ENCODE measurements at places on chromosomes 7 and 10.
A peak's percentile ranks its signal among the peaks of the same experiment; 100 is the strongest.

GRCh38 chr7:149680331-149681025 is 92.9 kb downstream of the ZNF467 start:
- no peak for DNase-seq

- DNase-seq: no peak
Measured at GRCh38 chr7:157817944-157818700, 481.3 kb downstream of the DNAJB6 start.

- DNase-seq: no peak
Measured at GRCh38 chr7:101880282-101881054, 63.0 kb downstream of the CUX1 start.

- DNase-seq: no peak
Measured at GRCh38 chr10:58064714-58065528, 202.8 kb downstream of the IPMK start.

DNA sequence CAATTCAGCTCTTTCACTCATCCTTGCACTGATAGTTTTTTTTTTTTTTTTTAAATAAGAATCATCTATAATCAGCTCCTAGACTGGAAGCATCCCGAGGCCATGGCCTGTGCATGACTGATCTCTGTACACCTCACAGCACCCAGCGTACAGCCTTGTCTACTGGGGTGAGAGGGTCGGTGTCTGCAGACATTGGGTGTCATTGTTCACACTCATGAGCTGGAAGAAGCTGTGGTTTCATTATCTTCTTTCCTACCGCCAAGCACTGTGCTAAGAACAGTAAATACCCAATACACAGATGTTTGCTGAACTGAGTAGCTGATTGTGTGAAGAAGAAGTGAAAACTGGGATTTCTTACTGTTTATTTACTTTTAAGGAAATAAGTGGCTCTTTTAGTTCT is 123.6 kb downstream of the CLEC2L start:
- DNase-seq: no peak

- no peak for DNase-seq
Measured at GRCh38 chr10:45627412-45628048, 45.0 kb downstream of the ZFAND4 start.

- DNase-seq: peak; percentile 10
Measured at GRCh38 chr10:93437086-93437945, 44.8 kb downstream of the MYOF start.

GRCh38 chr10:61399406-61399805 is 53.8 kb downstream of the TMEM26 start:
- no peak for DNase-seq

DNA sequence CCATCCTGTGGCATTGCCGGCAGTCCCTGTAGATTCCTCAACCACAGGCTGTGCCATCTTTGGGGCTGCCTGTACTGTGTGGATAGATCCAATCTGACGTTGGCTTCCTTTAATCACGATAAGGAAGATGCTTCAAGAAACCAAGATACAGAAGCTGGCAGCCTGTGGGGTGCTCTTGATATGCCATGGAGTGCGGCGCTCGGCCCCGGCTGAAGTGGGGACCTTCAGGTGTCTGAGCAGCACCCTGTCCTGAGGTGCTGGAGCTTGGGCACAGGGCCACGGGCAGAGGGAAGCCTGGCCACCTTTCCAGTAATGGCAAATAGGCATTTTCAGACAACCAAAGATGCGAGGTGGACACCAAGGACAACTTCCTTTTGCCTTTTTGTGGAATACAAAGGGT is 139.5 kb downstream of the ACTR3B start:
- no peak for DNase-seq

GRCh38 chr10:100289641-100290040 is 3.2 kb upstream of the BLOC1S2 start:
- DNase-seq: no peak

GRCh38 chr7:69908454-69908853 is 310.2 kb downstream of the AUTS2 start:
- no peak for DNase-seq

DNA sequence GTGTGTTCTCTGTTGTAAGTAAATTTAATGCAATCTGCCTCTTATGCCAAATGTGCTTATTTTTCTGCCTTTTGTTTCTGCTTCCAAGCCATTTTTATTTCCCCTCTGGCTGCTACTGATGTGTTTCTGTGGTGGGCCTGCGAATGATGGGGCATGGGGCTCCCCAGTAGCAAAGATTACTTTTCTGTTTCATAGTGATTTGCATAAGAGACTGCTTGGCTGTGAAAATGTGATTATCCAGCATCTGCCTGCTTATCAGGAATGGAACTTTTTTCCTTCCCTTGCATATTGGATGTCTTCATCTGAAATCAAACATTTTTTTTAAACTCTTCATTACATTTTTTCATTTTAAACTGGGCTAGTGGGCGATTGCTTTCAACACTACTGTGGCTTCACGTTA is 57.7 kb upstream of the BTBD16 start:
- DNase-seq: no peak

DNA sequence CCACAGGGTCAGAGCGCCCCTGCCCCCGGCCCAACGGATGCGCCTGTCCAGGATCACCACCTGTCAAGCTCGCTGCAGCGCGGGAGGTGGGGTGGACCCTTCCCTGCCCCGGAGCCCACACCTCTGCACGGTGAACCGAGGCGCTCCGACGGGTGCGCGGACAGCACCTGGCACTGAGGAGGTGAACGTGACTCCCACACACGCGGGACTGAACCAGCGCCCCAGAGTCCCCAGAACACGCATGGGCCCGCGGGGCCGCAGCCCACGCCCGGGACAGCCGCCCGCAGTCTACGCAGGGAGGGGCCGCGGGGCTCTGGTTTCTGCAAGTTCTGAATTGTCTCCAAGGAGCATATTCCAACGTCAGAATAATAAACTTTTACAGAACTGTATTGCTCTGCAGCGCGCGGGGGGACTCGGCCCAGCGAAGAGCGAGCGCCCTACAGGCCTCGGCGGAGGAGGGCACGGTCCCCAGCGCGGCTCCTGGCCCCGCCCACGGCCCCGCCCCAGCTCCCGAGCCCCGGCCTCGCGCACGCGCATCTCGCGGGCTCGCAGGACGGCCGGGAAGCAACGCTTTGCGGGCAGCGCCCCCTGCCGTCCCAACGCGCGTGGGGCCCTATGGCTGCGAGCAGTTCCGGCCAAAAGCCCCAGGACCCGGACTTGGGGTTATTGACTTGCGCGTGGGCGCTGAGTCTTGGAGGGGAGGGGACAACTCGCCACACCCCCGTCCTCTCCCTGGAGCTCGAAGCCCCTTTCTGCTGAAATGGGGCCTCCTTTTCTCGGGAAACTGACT is 29.7 kb downstream of the OAT start:
- DNase-seq: peak; percentile 84

- no peak for DNase-seq
Measured at GRCh38 chr10:34666008-34666704, 148.9 kb downstream of the PARD3 start.

DNA sequence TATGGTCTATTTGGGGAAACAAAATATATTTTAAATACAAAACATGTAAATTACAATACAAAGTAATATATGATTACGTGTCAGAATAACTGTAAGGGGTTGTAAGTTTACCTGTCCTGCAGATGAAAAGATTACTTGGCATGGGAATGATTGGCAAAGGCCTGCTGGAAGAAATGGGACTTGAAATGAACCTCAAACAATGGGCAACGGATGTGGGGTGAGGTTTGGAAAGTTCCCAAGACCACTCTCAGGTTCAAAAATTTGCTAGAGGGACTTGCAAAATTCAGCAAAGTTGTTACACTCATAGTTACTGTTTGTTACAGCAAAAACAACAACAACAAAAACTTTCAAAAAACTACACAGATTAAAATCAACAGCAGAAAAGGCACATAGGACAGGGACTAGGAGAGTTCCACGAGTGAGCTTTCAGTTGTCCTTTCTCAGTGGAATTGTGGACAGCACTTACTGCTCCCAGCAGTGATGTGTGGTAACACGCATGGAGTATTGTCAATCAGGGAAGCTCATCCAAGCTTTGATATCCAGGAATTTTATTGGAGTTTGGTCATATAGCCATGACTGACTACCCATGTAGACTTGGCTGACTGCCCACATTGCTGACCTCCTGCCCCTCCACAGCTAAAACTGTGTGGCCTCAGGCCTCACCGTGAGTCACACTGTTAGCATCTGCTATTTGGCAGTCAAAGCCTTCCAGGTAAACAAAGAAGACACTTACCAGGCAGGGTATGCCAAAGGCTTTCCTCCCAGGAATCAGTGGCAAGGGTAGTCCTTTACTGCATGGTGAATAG is 43.8 kb downstream of the EXOC6 start:
- DNase-seq: no peak

DNA sequence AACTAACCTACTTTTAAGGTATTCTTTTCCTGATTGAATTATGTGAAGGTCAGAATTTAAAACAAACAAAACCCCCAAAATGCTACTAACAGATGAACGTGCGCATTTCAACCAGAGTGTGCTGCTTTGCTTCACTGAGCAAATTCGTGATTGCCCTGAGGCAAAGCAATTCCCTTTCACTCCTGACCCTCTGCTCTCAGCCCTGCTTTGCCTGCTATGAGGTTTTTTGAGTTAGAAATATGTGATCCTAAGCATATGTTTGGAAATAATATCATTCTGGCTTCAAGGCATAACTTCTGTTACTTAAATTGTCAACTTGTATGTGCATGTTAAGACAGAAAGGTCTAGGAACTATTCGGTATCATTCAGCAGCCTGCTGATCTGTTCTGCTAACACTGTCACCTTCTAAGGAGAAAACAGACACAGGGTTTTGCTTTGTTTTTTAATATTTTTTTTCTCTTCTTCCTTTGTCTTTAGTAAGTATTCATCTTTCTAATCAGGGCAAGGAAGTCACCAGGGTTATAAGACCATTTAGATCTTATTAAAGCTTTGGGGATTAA is 124.2 kb downstream of the GNAT3 start:
- no peak for DNase-seq

- DNase-seq: no peak
Measured at GRCh38 chr7:149685455-149685854, 87.9 kb downstream of the ZNF467 start.

DNA sequence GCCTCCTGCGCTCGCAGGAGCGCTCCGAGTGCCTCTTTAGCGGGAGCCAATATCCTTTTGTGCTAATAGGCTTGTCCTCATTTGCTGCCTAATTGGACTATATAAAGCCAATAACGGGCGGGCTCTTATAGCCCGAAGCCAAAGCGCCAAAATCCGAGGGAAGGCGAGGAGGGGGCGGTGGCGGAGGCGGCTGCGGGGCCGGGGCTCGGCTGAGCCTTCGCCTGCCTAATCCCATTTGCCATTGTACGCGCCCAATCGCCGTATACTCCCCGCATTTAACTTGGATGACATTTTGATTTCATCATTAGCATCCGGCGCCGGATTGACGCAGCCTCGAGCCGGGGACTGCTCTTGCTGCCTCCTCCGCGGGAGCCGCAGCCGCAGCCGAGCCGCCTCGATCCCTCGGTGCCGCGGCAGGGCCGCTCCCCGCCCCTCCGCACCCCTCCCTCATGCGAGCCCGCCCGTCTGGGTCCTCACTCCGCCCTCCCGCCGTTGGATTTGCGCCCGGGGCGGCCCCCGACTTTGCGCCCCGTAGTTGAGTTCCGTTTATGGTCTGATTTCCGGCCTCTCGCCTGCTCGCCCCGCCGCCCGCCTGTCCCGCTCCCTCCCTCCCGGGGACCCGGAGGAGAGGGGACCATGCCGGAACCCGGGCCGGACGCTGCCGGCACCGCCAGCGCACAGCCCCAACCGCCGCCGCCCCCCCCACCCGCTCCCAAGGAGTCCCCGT is at the start of gene HMX3:
Gene HMX3 (plus strand): TSS at position 556 of the 727 bp plus-strand sequence. CDS start 81 bp downstream, at position 637.
- DNase-seq: no peak

- no peak for DNase-seq
Measured at GRCh38 chr10:88865281-88865876, 13.7 kb upstream of the ANKRD22 start.

GRCh38 chr10:119700321-119700954 is 25.4 kb upstream of the INPP5F start:
- DNase-seq: no peak

GRCh38 chr10:114043532-114044246 is at the start of gene ADRB1:
Gene ADRB1, plus strand, starts transcription at chr10:114043866. Its CDS starts 267 bp downstream, at chr10:114044133.
- DNase-seq: no peak

DNA sequence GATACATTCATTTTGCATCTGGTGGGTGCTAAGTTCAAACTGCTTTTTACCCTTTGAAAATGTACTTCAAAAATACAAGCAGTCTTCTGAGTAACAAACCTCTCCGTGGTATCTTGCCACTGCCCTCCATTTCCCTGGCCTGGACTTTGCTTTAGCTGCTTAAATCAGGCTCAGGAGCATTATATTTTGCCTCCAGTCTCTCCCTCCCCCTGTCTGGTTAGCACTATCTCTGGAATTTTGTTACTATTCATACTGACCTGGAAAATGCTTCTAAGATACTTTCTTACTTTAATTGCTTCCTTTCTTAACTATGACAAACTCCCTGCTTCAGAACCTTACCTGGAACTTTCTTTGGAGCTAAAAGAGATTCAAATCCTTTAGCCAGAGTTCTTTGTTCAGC is 369.8 kb downstream of the GFRA1 start:
- no peak for DNase-seq

GRCh38 chr7:142745745-142746144 is 3.5 kb upstream of the PRSS1 start:
- DNase-seq: no peak

GRCh38 chr10:85995791-85996190 is 370.8 kb downstream of the GRID1 start:
- DNase-seq: peak; percentile 7

DNA sequence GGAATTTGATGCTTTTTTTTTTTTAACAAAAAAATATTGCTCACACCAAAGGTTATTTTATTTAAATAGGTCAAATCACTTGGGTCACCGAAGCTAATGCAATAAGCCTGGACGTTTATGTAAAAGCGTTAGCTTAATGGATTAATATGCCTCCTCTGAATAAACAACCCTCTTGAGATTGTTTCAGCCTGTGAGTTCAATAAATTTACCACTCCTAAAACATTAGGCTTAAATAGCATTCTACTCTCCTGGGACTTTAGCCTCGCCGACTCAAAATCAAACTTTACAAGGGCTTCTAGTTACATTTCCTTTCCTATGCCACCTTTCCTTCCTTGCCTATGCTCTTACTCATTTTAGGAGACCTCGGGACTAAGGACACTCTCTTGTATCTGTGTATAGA is 79.3 kb downstream of the DNAJB9 start:
- no peak for DNase-seq

DNA sequence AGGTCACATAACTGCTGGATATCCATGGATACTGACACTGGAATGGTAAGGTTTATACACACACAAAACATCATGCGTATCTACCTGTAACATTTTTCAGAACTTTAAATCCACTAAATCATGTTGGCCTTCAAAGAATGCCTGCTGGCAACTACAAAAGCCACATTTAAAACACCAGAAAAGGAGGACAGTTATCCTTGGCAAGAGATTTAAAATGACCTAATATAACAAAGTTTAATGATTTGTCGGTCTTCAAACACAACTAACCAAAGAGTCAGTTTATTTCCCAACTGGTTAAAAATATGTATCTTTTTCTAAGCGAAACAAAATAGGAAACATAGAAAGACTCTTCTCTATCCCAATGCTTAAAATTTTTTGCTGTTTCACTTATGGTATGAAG is 24.0 kb downstream of the WAPL start:
- no peak for DNase-seq

GRCh38 chr10:3729397-3729976 is 55.5 kb downstream of the KLF6 start:
- DNase-seq: no peak
